ENCODE measurements at places on chromosomes 12 and 14.
A peak's percentile ranks its signal among the peaks of the same experiment; 100 is the strongest.

DNA sequence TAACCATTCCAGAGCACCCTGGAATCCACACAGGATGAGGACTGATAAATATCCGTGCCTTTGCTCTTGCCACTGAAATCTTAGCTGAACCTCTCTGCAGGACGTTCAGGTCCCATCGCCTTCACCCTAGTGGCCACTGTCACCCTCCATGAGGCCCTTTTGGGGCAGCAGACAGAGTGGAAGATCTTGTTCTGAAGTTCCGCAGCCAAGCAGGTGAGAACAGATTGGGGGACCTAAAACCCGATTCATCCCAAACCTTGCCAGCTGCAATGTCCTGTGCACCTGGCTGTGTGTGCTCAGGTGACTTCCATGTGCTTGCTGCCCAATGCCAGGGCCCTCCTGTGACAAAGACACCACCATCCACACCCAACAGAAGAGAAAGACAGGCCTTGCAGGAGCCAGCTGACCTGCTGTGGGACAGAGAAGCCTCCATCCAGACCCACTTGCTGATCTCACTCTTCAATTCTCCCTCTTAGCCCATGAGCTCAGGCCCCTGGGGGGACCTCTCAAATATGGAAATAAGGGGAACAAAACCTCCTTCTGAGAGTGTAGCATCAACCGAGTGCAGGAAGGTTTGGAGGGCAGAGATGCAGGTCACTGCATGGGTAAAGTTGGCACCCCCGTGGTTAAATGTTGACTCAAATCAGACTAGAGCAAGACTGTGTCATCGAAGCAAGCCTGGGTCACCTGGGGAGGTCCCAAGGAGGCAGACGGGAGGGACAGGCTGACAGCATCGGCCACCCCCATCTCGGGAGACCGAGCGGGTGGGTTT lies 308.7 kb upstream of the DIO3 start:
- DNase-seq = no peak

- no peak for DNase-seq
Observed at GRCh38 chr12:95837240-95838038, 21.3 kb upstream of the SNRPF start.

- no peak for DNase-seq
Observed at GRCh38 chr14:33110737-33111443, 172.2 kb downstream of the NPAS3 start.

DNA sequence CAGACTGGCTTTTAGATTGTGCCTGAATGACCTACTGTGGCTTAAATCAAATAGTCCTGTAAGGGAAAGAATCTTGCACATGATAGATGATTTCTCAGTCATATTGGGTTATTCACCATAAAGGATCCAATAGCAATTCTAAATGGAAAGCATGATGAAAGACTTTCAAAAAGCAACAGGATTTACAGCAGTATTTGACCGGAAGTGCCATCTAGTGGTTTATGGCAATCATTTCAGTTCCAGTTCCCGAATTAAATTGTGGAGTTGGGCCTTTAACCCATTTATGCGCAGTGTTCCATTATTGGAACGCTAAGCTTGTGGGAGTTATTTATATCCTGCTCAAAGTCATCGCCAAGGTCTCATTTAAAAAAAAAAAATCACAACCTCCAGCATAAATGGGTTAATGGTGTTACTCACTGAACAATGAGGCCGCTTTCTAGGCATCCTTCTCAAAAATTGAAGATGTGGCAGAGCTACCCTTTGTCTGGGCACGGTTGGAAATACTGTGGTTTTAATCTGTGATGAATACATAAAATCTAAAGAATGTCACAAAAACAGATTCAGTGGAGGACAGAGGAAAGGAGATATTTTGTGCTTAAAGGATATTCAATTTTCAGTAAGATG lies 60.8 kb upstream of the REP15 start:
- peak; percentile 74 for DNase-seq

Data from mesenchymal stem cell (in vitro differentiated cells and primary cell).